Activated T-helper 1 cell treated with anti-CD3 and anti-CD28 coated beads, Interleukin-2, amount 50 U/mL, for 16 hours (primary cell): ENCODE measurements at places on chromosomes 6 and 20.

DNA sequence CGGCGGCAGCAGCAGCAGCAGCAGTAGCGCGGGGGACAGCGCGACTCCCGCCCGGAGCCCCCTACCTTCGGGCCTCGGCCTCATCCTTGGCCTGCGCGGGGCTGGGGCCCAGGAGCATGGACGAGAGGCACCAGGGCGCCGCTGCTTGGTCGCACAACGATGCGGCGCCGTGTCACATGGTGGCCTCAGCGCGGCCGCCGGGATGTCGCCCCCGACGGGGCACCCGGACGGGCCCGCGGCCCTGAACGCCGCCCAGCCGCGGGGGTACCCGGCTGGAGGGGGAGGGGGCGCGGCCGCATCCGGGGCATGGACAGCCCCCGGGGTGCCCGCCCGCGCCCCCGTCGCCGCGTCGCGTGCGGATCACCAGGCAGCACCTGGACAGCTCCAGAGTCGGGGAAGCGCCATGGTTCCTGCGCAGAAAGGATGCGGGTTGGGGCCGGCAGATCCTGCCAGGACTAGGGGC, 57.1 kb downstream of the CDH22 start:
- no peak for DNase-seq

DNA sequence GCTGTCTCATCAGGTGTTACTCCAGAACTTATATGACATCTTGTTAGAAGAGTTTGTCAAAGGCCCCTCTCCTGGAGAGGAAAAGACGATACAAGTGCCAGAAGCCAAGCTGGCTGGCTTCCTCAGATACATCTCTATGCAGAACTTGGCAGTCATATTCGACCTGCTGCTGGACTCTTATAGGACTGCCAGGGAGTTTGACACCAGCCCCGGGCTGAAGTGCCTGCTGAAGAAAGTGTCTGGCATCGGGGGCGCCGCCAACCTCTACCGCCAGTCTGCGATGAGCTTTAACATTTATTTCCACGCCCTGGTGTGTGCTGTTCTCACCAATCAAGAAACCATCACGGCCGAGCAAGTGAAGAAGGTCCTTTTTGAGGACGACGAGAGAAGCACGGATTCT, 43.7 kb upstream of the SMIM28 start:
- DNase-seq: no peak

DNA sequence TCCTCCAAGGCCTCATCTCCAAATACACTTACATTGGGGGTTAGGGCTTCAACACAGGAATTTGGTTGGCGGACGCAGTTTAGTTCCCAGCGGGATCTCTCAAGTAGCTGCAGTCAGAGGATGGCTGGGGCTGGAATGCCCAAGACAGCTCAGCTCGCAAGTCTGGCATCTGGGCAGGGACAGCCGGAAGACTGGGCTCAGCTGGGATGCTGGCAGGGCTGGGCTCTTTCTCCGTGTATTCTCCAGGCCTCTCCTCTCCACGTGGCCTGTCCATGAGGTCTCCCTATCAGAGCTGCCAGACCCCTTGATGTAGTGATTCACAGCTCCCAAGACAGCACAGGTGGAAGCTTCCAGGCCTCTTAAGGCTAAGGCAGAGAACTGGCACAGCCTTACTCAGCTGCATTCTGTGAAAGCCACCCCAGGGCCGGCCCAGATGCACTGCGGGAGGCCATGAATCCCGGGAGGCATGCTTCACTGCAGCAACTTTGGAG, 5.0 kb downstream of the FGD2 start:
- no peak for DNase-seq

DNA sequence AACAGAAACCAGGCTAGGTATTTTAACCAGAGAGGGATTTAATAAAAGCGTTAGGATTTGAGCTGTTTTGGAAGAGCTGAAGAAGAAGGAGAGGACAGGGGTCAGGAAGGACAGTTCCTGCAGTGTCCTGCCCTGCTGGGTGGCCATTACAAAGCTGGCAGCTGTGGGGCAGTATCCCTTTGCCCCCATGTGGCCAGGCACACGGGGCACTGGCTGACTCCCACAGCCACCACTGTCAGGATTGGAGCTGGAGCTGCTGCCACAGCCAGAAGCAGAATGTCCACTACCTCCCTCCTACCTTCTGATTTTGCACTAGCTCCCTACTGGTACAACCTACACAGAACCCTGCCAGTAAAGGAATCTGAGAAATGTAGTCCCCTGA, 46.5 kb downstream of the SLC22A3 start:
- no peak for DNase-seq

DNA sequence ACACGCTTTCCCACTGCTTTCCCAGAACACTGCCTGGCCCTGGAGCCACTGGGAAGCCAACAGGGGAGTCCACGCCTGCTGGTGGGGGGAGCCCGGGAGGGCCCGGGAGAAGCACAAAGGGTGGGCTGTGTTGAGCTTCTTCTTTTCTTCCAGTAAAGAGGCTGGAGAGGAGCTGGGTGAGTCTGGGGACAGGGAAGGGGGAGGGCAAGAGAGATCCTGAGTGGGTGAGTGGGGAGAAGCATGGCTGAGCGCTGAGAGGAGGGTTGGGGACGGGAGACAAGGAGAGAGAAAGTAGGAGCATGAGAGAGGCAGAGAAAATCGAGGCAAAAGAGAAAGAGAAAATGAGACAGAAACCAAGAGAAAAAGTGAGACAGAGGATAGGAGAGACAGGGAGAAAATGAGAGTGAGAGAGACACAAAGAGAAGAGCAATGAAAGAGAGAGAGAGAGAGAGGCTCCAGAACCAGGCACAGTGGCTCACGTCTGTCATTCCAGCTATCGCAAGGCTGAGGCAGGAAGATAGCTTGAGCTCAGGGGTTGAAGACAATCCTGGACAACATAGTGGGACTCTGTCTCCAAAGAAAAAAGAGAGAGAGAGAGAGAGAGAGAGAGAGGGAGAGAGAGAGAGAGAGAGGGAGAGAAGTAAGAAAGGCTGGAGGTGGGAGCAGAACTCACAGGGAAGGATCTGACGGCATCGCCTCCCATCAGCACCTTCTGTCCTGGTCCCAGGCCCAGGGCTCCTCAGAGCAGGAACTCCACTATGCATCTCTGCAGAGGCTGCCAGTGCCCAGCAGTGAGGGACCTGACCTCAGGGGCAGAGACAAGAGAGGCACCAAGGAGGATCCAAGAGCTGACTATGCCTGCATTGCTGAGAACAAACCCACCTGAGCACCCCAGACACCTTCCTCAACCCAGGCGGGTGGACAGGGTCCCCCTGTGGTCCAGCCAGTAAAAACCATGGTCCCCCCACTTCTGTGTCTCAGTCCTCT, 2.0 kb downstream of the LST1 start:
- no peak for DNase-seq

- no peak for DNase-seq
Observed at GRCh38 chr20:47258745-47259695, 97.5 kb downstream of the ZMYND8 start.

DNA sequence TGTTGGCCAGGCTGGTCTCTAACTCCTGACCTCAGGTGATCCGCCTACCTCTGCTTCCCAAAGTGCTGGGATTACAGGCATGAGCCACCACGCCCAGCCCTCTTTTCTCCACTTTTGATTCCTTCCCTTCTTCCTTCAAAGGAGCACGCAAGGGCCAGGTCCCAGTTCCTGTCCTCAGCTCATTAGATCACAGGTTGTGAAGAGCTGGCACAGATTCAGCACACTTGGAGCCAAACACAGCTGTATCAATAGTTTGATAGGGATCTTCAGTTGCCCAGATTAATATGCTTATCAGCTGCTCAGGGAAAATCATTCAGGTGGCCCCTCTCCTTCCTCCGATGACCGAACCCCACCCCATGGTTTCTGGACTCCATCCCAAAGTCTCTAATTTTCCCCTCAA, 14.4 kb upstream of the SLC22A23 start:
- DNase-seq: no peak

DNA sequence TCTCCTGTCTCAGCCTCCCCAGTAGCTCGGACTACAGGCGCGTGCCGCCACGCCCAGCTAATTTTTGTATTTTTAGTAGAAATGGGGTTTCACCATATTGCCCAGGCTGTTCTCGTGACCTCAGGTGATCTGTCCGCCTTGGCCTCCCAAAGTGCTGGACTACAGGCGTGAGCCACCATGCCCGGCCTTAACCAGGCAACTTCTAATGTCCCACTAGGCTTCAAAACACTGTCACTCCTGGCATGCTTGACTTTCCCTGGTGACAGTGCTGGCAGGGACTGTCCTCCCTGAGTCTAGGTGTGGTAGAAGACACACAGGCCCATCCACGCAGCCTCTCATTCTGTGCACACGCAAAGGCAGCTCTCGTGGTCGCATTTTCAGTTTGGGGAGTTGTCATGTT, 11.6 kb upstream of the EZR start:
- DNase-seq: no peak

GRCh38 chr6:13034316-13034715, 294.0 kb downstream of the TBC1D7 start:
- no peak for DNase-seq

- no peak for DNase-seq
Observed at GRCh38 chr20:50376179-50376887, 133.8 kb upstream of the PTPN1 start.

GRCh38 chr6:118876198-118876597, 17.8 kb upstream of the ASF1A start:
- DNase-seq: no peak

- DNase-seq: no peak
Observed at GRCh38 chr6:112956696-112957535, 609.8 kb downstream of the RFPL4B start.

DNA sequence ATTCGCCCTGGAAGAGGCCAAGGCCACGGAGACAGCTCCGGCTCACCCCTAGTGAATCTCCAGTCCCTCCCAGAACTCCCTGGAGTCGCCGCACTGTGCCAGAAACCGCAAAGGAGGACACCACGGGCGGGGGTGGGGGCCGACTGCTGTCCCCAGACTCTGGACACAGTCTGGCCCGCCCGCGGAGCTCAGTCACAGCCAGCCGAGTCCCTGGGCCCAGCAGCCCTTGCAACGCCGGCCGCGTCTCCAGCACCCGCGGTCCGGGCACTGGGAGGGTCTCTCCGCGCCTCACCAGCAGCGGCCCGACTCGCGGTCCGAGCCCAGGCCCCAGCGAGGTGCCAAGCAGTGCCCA, 518 bp downstream of the PEX6 start:
- no peak for DNase-seq

DNA sequence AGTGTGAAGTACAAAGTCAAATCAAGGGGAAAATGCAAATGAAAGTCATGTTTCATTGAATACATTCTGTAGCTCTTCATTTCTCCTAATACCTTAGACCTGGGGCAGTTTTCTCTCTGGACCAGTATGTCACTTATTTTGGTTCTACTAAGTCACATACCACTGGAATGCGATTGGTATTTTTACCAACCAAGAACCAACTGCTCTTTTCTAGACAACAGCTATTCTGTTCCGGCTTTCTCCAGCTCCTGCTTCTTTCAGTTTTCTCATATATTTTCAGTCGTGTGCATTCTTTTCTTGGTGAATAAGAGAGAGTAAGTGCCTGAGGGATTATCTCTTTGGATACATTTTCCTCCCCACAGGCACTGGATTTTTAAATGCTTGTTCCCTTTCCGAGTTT, 39.2 kb upstream of the SPACA1 start:
- DNase-seq: no peak

GRCh38 chr20:37515876-37516275, 5.2 kb upstream of the NNAT start:
- DNase-seq: no peak

GRCh38 chr6:73727114-73727513, 31.1 kb downstream of the CD109 start:
- DNase-seq: no peak

DNA sequence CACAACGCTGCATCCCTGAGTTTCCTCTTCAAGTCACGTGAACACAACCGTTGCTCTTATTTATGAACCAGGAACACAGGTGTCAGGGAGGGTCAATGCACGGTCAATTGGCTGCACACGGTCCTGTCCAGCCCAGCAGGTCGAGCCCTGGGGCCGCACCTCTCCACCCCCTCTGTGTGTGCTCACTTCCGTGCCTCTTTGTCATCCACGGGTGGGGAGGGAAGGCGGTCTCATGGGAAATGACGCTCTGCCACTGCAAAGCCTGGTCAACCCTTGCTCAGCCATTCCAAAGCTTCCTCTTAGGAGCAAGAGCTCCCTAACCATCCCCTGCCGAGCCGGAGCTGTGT, 38.7 kb downstream of the DACT2 start:
- no peak for DNase-seq
